ENCODE measurements at places on chromosomes 2 and 18.

GRCh38 chr2:181095486-181095885 is 115.1 kb downstream of the UBE2E3 start:
- DNase-seq, result no peak

- no peak for DNase-seq
Observed at GRCh38 chr2:196703695-196704094, 64.2 kb downstream of the CCDC150 start.

- no peak for DNase-seq
Observed at GRCh38 chr2:209696836-209697711, 74.6 kb upstream of the UNC80 start.

- DNase-seq, result no peak
Observed at GRCh38 chr2:154032220-154032619, 160.5 kb downstream of the GALNT13 start.

DNA sequence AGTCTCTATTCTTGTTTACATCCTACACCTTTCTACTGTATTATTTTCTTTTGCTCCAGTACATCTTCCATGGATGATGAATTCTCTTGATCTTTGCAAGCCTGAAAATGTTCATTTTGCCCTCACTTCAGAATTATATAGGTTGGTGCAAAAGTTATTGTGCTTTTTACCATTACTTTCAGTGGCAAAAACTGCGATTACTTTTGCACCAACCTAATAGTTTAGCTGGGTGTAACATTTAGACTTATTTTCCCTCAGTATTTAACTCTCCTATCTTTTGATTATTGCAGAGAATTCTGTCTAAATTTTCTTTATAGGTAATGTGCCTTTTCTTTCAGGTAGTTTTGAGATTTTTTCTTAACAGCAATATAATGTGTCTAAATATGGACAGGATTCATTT is 81.8 kb downstream of the SS18 start:
- no peak for DNase-seq

GRCh38 chr2:190683802-190684201 is 34.9 kb downstream of the NAB1 start:
- DNase-seq, result no peak

All from activated naive CD4-positive, alpha-beta T cell (primary cell).